ENCODE measurements at places on chromosomes 13 and 19.

DNA sequence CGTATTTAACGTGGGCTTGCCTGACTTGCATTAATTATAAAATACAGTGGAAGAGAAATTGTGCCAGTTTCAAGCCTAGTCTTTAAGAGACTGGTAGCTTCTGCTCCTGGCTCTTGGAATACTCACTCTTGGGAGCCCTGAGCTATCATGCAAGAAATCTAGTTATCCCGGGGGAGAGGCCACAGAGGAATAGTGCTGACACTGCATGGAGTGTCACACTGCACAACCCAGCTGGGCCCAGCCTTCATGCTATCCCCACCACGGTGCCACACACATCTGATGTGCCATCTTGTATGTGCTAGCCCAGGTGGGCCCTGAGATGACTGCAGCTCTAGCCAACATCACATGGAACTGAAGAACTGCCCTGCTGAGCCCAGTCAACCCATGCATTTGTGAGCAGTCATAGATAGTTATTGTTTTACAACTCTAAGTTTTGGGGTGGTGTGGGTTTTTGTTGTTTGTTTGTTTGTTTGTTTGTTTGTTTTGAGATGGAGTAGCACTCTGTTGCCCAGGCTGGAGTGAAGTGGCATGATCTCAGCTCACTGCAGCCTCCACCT, 8.3 kb downstream of the MAMSTR start:
- DNase-seq = no peak

DNA sequence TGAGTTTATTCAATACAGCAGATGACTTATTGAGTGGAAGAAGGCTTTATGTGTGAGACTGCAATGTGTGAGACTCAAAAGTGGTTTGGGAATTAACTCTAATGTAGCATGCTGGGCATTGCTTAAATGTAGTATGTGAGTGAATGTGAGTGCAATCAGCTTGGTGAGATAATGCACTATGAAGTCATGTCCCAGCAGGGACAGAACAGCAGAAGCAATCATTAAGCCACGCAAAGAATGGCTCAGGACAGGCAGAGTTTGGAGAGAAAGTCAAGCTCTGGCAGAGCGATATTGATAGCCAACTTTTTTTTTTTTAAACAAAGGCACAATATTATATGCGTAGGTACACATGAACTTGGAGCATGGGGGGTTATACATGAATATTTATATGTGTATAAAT, 597.7 kb downstream of the GPC6 start:
- no peak for DNase-seq

GRCh38 chr13:26606631-26607030, 49.1 kb downstream of the WASF3 start:
- no peak for DNase-seq

GRCh38 chr19:12564016-12564664, 12.9 kb upstream of the ZNF564 start:
- DNase-seq = peak; percentile 93

- DNase-seq = no peak
Measured at GRCh38 chr13:35909837-35910540, 221.2 kb downstream of the DCLK1 start.

DNA sequence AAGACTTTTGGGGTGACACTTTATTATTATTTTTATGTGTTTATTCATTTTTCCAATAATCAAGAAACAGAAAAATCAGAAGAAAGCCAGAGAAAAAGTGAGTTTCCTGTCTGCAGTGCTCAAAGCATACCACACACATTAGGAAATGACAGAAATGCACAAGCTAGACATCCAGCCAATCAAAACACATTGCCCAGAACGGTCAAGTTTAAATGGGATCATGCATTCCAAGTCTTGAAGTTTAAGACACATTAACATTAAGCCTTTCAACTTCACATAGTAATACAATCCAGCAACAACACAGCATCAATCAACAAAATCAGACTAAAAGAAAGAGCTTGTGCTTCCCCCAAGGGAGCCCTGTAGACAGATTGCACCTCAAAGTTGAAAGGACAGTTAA, 28.7 kb upstream of the MEDAG start:
- no peak for DNase-seq

DNA sequence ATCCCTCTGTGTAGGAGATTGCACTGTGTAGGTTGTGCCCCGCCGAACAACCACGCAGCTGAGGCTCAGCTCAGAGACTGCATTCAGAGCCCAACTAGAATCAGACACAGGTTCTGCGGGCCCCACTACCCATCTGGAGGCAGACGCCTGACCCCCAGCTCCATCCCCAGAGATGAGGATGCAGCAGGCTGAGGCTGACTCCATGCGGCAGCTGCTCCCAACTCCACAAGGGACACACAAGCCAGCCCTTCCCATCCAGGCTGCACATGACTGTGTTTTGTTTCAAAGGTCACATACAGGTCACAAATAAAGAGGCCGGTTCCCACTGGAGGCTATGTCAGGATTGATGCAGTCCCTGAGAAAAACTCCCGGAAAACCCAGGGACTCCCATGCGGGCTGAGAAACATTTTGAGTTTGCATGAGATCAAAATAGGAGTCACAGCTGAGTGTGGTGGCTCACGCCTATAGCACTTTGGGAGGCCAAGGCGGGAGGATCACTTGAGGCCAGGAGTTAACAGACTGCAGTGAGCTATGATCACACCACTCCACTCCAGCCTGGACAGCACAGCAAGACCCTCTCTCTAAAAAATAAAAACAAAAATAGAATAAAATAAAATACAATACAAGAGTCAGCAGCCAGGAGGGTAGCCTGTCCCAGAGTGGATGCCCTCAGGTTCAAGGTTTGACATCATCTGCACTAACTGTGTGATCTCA, 14.0 kb downstream of the ELL start:
- no peak for DNase-seq

DNA sequence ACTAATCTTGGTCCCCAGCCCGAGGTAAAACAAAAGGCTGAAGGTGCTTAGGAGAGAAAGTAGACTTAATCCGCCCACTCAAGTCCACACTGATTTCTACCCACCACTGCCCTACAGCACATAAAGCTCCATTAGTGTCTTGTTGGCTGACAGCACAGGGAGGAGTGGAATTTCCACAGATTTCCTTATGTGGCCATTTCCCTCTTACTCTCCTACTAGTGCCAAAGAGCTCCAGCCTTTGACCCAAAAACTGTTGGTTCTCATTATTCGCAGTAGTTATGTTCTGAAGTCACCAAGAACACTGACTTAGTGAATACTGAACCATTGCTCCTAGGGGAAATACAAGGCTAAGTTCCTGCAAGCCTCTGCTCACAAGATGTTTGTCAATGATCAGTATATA, 61.2 kb downstream of the RAB20 start:
- no peak for DNase-seq

DNA sequence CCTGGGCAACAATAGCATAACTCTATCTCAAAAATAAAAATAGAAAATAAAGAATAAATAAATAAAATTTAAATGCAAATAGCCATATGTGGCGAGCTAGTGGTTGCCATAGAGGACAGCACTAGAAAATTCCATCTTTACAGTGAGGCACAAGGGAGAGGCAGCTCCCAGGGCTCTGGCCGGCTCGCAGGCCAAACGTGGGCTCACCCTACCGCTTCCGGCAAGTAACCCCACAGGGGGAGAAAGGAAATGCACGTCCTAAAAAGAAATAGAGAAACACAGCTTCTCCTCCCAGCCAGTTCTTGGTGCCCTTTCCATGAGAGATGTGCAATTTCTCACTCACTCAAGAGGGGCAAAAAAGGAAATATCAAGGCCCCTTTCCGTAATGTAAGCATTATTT, 12.4 kb upstream of the GRWD1 start:
- no peak for DNase-seq

GRCh38 chr13:20418953-20419352, 106.7 kb downstream of the CRYL1 start:
- DNase-seq = no peak

- DNase-seq = no peak
Measured at GRCh38 chr19:1035998-1036621, 3.8 kb upstream of the ABCA7 start.

DNA sequence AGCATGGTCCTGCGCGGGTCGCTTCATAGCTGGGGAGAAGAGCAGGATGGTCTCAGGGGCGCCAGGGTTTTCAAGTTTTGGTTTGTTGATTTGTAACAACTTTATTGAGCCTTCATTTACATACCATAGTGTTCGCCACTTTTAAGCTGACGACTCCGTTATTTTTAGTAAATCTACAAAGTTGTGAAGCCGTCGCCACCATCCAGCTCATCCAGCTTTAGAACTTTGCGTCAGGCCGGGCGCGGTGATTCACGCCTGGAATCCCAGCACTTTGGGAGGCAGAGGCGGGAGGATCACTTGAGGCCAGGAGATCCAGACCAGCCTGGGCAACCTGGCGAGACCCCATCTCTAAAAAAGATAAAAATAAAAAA, 404 bp downstream of the C19orf44 start:
- no peak for DNase-seq

GRCh38 chr13:71516521-71516920, 350.5 kb downstream of the DACH1 start:
- DNase-seq = no peak

GRCh38 chr19:46924874-46925547, 64.2 kb downstream of the ARHGAP35 start:
- DNase-seq = no peak

DNA sequence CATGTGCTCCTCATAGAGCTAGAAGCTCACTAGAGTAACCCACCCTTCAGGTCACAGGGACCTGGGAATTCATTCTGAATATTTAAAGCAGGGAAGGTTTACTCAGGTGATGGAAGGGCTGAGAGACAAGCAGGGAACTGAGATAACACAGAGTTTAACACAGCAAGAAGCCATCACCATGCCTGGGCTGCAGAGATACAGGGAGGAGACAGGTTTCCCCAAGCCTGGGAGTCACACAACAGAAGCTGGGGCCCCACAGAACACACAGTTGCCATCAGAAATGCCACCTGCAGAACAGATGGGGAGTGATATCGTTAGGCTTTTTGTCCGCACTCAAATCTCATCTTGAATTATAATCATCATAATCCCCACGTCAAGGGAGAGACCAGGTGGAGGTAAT, 7.9 kb upstream of the CYSLTR2 start:
- no peak for DNase-seq

- DNase-seq = no peak
Measured at GRCh38 chr19:34601071-34601470, 75.9 kb downstream of the SCGB2B2 start.

DNA sequence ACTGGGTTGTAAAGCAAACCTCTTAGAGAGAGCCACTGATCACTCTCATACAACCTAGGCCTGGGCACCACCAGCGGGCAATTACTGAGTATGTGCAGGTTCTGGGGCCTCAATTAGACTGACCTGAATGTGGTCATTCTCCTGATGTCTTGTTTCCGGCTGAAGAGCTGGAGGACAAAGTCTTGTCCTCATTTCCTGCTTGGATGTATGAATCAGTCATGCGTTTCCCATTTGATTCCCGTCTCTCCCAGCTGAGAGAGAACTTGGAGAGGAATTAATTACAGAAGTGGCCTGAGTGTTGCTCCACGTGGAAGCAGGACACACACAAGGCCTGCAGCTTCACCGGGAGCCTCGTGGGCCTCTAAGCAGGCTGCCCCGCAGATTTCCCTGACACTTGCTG, 799.3 kb upstream of the ARGLU1 start:
- no peak for DNase-seq
